ENCODE measurements at places on chromosomes 6 and 20.

GRCh38 chr6:3744211-3744900 lies 7.2 kb downstream of the PXDC1 start:
- no peak for DNase-seq

DNA sequence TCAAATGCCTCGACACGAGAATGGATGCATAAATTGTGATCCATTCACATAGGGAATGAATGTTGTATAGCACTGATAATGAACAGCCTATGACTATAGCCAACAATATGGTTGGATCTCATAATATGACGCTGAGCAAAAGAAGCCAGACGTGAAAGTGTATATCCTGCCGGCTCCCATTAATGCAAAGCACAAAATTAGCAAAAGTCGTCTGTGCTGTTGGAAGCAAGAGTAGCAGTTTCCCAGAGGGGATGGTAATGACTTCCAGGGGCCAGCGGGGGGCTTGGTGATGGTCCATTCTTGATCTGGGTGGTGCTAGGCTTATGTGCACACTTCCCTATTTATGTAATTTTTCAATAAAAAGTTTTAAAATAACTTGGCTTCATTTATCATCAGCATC lies 1.0 kb upstream of the TAGAP start:
- no peak for DNase-seq

DNA sequence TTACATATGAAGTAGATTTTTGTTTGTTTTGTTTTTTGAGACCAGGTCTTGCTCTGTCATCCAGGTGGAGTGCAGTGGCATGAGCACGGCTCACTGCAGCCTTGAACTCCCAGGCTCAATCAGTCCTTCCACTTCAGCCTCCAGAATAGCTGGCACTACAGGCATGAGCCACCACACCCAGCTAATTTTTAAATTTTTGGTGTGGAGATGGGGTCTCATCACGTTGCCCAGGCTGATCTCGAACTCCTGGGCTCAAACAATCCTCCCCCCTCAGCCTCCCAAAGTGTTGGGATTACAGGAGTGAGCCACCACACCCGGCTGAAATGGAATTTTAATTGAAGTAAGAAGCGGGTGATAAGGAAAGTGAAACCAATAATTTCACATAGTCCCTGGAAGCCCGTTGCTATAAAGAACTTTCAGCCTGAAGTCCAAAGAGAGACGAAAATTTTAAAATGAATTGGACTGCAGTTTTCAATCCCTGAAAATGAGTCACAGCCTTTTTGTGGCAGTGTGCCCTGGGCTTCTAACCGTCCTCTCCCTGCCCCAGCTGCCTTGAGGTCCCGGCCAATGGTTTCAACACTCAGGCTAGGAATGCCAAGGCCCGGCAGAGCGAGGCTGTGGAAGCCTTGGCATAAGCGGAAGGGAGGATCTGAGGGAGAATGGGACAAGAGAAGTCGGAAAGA lies 757 bp downstream of the RAET1E start:
- no peak for DNase-seq

GRCh38 chr6:116152620-116153019 lies 26.7 kb upstream of the COL10A1 start:
- DNase-seq, result no peak

DNA sequence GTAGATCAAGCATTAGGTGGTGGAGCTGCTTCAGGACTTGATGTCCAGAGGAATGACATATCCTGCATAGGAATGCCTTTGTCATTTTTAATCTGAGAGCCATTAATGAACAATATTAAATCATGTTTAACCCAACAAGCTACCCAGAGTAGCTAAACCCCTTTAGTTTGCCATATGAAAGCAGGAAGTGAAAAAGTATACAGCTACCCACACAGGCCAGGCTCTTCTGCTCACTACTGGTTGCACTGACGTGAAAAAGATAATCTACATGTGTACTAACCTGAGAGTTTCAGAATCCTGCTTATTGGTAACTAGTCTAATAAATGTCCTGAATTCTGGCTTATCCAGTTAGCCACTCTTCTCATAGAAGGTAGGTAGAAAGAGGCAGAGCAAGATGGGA lies 19.9 kb downstream of the GLYATL3 start:
- no peak for DNase-seq

DNA sequence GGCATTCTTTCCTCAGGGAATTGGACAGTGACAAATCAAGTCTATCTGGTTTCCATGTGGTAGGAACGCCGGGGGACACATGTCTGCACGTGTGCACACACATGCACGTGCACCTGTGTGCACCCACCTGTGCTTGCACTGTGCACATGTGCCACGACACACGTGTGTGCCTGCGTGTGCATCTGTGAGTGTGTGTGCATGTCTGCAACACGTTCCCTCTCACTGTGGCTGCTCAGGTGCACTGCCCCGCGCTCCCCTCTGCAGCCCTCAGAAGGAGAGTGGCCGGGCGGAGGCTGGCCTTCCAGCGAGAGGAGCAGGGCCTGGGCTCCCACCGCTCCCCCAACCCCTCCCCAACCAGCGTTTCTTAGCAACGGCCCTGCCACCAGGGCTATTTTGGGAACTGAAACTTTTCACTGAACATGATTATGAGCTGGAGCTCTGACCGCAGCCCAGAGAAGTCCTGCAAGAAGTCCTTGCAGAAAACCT lies 147.8 kb downstream of the PHACTR3 start:
- DNase-seq, result no peak

GRCh38 chr6:157659536-157660271 lies 163.3 kb upstream of the SNX9 start:
- no peak for DNase-seq

GRCh38 chr6:25038999-25039398 lies 103.2 kb upstream of the RIPOR2 start:
- DNase-seq, result no peak

GRCh38 chr6:32436995-32437836 lies 2.5 kb upstream of the HLA-DRA start:
- no peak for DNase-seq

- no peak for DNase-seq
Measured at GRCh38 chr6:167442796-167443680, 118.2 kb downstream of the TTLL2 start.

DNA sequence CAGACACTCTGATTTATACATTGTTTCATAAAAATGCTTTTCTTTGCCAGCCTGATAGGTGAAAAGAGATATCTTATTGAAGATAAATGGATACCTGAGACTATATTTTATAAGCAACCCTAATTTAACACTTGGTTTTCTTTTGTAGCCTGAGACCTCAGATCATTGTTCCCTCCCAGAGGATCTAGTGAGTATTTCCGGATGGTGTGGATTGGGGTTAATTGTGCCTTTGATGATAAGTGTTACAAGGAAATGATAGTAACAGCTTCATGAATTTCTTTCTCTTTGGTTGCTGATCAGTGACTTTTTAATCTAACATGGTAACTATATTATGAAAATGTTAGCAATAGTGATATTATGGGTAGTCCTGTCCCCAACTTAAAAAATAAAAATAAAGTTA lies 30.4 kb downstream of the KDM1B start:
- no peak for DNase-seq

DNA sequence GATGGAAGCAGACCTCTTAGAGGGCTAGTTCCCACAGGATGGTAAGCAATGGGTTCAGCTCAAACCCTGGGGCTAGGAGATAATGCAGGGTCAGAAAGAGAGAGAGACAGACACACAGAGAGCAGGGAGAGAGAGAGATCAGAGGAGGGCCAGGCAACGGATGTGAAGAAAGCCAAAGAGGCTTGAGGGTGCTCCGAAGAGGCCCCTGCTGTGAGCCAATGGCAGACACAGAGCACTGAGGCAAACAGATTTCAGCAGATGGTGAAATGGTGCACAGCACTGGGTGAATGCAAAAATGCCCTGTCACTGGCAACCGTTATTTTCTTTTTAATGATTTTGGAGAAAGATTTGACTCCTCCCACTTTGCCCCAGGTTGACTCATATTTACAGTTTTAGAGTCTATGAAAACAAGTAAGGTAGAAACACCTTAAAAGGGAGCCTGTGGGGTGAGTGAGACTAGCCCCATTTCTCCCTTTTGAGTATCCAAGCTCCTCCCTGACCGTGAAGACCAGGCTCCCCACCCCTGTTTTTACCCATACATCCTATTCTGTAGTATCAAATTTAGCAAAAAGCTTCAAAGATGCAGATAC lies 840 bp downstream of the DEFB132 start:
- DNase-seq, result no peak

DNA sequence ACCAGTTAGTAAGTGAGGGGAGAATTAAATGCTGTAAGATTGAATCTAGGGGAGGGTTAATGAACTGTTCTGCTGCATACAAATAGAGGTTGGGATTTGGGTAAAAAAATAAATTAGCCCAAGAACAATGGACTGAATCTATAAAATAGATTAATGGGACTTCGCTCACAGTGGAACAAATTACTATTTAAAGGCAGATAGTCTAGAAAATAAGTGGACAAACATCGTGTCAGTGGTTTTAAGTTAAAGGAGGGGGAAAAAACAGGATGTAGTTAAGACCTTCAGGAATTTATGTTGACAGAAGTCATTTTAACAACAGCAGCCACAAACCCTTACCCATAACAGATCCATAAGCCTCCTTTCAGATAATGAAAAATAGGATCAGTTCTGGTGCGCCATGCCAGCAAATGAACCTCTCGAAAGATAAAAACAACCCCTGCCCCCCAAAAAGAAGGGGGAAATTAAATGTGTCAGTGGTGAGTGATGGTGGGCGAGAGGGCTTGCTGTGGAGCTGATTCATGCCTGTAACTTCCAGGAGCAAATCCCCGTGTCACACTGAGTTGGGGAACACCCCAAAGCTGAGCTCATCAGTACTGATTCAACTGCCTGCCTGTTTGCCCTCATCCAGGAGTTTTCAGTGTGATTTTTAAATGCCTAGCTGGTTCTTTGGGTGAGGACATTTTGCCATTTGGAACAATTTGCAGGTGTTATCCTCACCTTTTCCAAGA lies 86.8 kb downstream of the PPP1R14C start:
- peak; percentile 37 for DNase-seq

DNA sequence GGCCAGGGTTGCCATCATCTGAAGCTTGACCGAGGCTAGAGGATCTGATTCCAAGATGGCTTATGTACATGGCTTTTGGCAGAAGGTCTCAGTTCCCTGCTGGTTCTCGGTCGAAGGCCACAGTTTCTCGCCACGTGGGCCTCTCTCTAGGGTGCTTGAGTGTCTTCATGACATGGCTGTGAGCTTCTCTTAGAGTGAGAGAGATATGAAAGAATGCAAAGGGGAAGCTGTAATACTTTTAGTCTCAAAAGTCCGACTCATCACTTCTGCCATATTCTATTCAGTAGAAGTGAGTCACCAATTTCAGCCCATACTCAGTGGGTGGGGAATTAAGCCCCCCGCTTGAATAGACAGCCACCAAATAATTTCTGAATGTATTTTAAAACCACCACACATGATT lies 94.2 kb downstream of the UTRN start:
- no peak for DNase-seq

DNA sequence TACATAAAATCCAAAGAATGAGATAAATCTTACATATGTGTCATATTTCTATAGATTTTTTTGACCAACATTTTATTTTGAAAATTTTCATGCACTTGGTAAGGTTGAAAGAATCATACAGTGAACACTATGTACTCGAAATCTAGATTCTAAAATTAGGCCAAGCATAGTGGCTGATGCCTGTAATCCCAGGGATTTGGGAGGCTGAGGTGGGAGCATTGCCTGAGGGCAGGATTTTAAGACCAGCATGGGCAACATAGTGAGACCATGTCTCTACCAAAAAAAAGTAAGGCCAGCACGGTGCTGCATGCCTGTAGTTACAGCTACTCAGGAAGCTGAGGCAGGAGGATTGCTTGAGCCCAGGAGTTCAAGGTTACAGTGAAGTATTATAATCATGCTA lies 158.6 kb downstream of the LAMA2 start:
- DNase-seq, result no peak

DNA sequence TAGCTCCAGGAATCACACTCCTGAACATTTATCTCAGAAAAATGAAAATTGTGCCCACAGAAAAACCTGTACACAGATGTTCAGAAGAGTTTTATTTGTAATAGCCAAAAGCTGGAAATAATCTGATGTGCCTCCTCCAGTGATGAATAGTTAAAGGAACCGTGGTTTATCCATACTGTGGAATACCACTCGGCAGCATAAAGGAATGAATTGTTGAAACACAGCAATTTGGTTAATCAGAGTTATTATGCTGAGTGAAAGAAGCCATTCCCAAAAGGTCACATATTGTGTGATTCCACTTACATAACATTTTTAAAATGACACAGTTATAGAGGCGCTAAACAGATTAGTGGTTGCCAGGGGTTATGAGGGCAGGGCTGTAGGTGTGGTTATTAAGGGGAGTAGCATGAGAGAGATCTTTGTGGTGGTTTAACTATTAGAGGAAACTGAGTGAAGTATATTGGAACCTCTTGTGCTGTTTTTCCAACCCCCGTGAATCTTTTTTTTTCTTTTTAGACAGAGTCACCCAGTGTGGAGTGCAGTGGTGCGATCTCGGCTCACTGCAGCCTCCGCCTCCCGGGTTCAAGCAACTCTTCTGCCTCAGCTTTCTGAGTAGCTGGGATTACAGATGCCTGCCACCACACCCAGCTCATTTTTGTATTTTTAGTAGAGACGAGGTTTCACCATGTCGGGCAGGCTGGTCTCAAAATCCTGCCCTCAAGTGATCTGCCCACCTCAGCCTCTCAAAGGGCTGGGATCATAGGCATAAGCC lies 26.2 kb downstream of the PSMF1 start:
- DNase-seq, result no peak

DNA sequence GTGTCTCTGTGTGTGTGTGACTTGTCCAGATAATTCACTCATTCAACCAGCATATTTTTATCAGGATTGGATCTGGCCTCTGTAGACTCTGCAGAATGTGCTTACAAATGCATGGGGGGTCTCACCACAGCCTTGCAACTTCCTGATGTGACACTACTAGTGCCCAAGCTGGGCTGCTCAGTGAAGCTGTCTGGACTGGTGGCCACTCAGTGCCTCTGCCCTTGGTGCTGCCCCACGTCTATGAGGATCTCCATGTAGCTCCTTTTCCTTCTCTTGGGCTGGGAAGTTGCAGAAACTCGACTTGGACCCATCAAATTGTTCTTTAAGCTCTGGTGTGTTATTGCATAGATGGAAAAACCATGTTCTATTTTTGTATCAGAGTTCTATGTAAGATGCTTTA lies 75.8 kb downstream of the NRN1 start:
- no peak for DNase-seq

GRCh38 chr20:38903335-38903734 lies 22.9 kb upstream of the FAM83D start:
- DNase-seq, result no peak

DNA sequence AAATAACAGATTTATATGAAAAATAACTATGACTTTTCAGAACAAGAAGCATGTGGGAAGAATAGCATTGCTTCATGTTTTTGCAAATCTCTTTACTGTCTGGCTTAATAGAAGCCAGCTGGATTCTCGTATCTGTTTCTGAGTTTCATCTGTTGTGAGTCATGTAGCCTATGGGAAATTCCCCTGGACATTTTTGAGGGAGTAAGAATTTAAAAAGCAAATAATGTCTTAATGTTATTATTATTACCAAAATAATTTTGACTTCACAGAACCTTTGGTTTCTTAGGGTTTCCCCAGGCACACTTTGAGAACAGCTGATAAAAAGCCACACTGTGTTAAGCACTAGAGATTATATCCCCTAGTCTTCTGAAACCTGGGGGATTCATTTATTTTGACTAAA lies 75.8 kb downstream of the SYCP2L start:
- no peak for DNase-seq

- DNase-seq, result no peak
Measured at GRCh38 chr20:37458761-37459160, 62.3 kb upstream of the NNAT start.
